ENCODE measurements at places on chromosomes 6 and 20. TPM values are rescaled to one million over a fixed set of nuclear protein-coding genes. Genes with fewer than 3 reads are reported as not detected.

The SLC35D3 gene
- 0.06 TPM for total RNA-seq

The IL20RA gene
- total RNA-seq: 0.22 TPM

The OR2B6 gene
- not detected for total RNA-seq

The BLOC1S5 gene
- total RNA-seq: 13.3 TPM

The GRM4 gene
- 0.06 TPM for total RNA-seq

The FRK gene
- 1.4 TPM for total RNA-seq

The PDE7B gene
- 0.20 TPM for total RNA-seq

The MGME1 gene
- 27.8 TPM for total RNA-seq

The BTN3A1 gene
- 0.51 TPM for total RNA-seq

The FAM209B gene
- total RNA-seq: not detected

GRCh38 chr6:119484598-119484997 is 135.0 kb upstream of the MAN1A1 start:
- DNase-seq: no peak
- H3K27ac ChIP-seq: no peak overlapping the region
- H3K4me3 ChIP-seq: no peak overlapping the region
- no peaks in the 10 kb centered on the region for H3K27me3 ChIP-seq
- no peaks in the 10 kb centered on the region for H3K36me3 ChIP-seq

DNA sequence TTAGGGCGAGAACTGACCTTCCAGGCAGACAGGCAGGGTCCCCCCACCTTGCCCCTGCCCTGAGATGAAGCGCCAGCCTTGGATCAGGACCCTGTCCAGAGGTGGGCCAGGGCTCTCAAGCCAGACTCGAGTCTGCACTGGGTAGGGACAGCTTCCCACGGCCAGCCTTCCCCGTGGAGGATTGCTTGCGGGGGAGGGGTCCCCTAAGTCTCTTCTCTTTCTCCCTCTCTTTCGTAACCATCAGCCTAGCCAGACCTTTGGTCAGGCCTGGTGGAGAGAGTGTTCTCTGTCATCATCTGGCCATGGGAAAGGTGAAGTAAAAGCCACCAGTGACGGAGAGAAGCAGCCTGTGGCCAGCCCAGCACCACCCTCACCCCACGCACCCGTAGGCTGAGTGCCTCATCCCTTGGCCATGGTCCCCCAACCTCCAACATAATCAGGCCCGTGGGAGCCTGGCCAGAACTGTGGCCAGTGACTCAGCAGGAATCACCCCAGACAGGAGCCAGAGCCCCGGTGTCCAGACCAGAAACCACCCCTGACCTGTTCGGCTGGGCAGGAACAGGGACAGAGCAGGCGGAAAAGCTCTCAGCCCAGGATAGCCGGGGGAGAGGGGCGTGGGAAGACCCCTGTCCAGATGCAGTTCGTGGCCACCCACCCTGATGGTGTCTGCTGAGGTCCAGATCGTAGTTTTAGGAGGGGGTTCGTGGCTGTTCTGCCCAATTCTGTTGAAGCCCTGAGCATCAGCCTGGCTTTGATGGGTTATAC is 47.1 kb downstream of the SNAI1 start:
- no peaks in the 10 kb centered on the region for H3K27me3 ChIP-seq
- no peaks in the 10 kb centered on the region for H3K36me3 ChIP-seq
- H3K4me1 ChIP-seq: peaks cover 23% of the 10 kb centered on the region
- peak overlapping the region; percentile 6 for H3K4me3 ChIP-seq

- H3K27ac ChIP-seq: no peak overlapping the region
- H3K36me3 ChIP-seq: no peaks in the 10 kb centered on the region
- H3K27me3 ChIP-seq: peaks cover 7% of the 10 kb centered on the region
- peaks cover 16% of the 10 kb centered on the region for H3K4me1 ChIP-seq
Observed at GRCh38 chr20:4605166-4605565, 116.5 kb upstream of the PRND start.

DNA sequence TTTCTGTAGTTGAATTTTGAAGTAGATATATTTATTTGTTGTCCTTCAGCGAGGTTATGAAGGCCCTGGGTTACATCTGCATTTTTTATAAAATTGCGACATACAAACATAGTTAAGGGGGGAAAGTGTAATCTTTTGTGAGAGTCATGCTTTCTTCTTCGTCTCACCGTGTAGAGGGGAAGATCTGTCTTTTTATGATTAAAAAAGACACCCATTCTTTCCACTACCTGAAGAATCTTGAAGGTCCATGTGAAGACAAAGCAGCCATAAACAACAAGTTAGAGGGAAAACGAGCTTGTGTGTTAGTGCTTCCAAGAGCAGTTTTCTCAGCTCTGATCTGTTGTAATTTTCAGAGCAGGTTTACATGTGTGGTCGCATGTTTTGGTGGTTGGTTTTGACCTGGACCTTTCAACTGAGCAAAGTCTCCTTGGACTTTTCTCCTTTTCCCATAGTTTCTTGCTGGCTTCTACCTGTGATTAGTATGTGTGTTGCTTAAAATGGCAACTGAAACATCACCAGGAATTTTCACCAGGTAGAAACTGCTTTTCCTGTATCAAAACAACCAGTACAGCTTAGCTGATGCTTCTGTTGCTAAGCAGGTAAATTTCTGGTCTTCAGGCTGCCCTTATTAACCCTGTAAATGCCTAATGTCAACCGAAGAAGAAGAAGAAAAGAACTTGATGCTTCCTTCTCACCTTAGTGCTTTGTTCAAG is 37.3 kb downstream of the RREB1 start:
- H3K27me3 ChIP-seq: no peaks in the 10 kb centered on the region
- no peak for DNase-seq
- peaks cover 11% of the 10 kb centered on the region for H3K4me1 ChIP-seq

GRCh38 chr6:84282550-84282949 is 55.1 kb upstream of the CEP162 start:
- no peaks in the 10 kb centered on the region for H3K27me3 ChIP-seq
- peak; percentile 11 for DNase-seq
- H3K36me3 ChIP-seq: no peaks in the 10 kb centered on the region
- H3K4me1 ChIP-seq: peaks cover 14% of the 10 kb centered on the region
- no peak overlapping the region for H3K27ac ChIP-seq
- no peak overlapping the region for H3K4me3 ChIP-seq

DNA sequence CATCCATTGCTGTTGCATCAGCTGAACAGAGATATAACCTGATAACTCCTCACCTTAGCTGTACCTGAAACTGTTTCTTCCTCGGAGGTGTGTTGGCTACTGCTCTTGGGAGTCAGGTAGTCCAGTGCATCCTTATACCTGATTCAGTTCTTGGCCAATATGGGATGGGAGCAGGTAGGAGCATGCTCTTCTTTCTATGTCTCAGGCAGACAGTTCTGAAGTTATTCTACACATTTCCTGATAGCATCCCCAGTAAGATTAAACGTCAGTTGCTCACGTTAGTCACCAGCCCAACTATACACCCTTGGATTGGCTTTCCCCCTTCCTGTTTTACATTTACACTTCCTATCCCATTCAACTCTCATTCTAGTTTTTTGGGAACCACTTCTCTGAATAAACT is 244.3 kb upstream of the FLRT3 start:
- no peak overlapping the region for H3K27ac ChIP-seq
- no peak overlapping the region for H3K4me3 ChIP-seq
- H3K36me3 ChIP-seq: no peaks in the 10 kb centered on the region
- H3K4me1 ChIP-seq: peaks cover 18% of the 10 kb centered on the region

- no peak overlapping the region for H3K27ac ChIP-seq
- no peak overlapping the region for H3K4me3 ChIP-seq
- peaks cover 35% of the 10 kb centered on the region for H3K27me3 ChIP-seq
- peak; percentile 46 for DNase-seq
- peaks cover 13% of the 10 kb centered on the region for H3K4me1 ChIP-seq
Observed at GRCh38 chr20:64083378-64083803, 807 bp downstream of the LKAAEAR1 start.

GRCh38 chr6:44269921-44270525 is at the start of gene TMEM151B:
TSS of gene TMEM151B (plus strand) at chr6:44270450. CDS start at chr6:44270743, 293 bp downstream.
- peaks cover 19% of the 10 kb centered on the region for H3K27me3 ChIP-seq
- no peaks in the 10 kb centered on the region for H3K4me1 ChIP-seq
- DNase-seq: no peak
- H3K4me3 ChIP-seq: peak within 1 kb of the TSS; percentile 48
- H3K27ac ChIP-seq: no peak within 1 kb of the TSS
- no peaks in the 10 kb centered on the region for H3K36me3 ChIP-seq

DNA sequence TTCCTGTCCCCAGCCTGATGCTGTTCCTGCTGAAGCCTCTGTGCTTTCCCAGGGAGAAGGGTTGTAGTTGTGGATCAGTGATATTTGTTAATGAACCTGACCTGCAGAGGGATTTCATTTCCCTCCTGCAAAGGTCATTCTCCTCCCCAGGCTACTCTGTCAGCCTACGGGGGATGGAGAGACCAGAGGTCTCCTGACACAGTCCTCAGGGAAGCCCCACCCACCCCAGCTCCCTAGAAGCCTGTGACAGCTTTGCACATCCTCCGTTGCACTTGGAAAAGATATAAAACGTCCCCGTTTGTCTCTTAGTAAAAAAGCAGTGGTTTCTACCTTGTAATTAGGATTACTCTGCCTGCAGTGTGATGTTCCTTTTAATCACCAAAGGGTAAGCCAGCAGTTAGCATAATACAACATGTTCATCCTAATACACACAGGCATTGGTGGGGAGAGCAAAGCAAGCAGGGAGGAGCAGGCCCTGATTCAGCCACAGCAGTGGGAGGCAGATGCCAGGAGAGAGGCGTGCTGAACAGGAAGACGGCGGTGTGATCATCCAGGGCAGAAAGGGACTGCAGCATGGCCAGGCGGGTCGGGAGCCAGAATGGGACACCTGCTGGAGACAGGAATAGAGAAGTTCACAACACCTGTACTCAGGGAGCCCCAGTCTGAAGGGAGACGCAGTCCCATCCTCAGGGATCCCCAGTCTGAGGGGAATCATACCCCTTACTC is 293.5 kb downstream of the LRFN2 start:
- no peaks in the 10 kb centered on the region for H3K27me3 ChIP-seq
- H3K4me1 ChIP-seq: no peaks in the 10 kb centered on the region

DNA sequence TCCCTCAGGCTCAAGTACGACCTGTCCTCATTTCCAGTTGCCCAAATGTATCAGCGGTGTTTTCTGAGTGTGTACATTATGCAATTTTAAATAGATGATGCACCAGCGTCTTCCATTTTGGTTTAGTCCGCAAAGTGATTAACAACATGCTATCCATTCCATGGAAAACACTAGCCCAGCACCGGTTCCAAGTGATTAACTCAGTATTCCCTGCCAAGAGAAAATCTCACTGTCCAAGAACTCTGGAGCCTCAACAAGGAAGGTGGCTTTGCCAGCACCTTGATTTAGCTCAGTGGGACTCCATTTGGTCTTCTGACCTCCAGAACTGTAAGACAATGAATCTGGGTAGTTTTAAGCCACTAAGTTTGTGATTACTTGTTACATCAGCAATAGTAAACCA is 107.2 kb downstream of the FOXC1 start:
- H3K27ac ChIP-seq: no peak overlapping the region
- H3K27me3 ChIP-seq: no peaks in the 10 kb centered on the region
- H3K36me3 ChIP-seq: no peaks in the 10 kb centered on the region
- no peak for DNase-seq
- no peak overlapping the region for H3K4me3 ChIP-seq

DNA sequence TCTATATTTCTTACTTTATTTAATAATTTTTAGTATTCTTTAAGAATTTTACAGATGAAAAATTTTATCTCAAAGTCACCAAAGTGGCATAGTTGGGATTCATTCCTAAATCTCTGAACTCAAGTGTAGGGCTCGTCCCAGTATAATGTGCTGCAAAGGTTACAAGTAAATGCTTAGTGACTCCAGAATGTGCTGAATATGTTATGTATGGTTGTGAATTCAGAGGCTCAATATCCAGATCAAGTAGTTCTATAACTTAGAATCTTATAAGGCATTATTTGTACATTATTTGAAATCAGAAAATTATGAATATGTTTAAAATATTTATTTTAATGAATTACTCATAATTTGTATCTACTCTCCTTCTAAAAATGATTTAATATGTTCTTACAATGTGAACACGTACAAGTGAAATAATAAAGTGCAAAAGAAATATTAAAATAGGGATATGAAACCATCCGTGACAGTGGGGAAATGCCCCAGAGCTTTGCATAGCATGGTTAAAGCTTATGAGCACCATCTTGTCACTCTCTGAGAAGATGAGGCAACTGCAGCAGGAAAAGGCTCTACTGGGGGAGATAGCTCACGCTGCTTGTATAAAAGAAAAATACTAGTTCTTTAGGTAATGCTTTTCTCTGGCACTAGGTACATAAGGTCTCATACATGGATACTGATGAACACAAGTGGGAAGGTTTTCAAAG is 259.0 kb downstream of the FOXC1 start:
- H3K27me3 ChIP-seq: no peaks in the 10 kb centered on the region
- no peak overlapping the region for H3K4me3 ChIP-seq

GRCh38 chr6:55953335-55953734 is 77.9 kb upstream of the BMP5 start:
- no peaks in the 10 kb centered on the region for H3K4me1 ChIP-seq
- no peak overlapping the region for H3K4me3 ChIP-seq
- no peaks in the 10 kb centered on the region for H3K36me3 ChIP-seq
- no peak for DNase-seq
- no peaks in the 10 kb centered on the region for H3K27me3 ChIP-seq

All from SJCRH30 (cell line).